ENCODE measurements at places on chromosomes 4 and X.
A peak's percentile ranks its signal among the peaks of the same experiment; 100 is the strongest.

- no peaks in the 10 kb centered on the region for H3K36me3 ChIP-seq
- H3K4me3 ChIP-seq = no peak overlapping the region
- H3K4me1 ChIP-seq = no peaks in the 10 kb centered on the region
- no peak overlapping the region for H3K27ac ChIP-seq
- no peak for DNase-seq
- no peaks in the 10 kb centered on the region for H3K27me3 ChIP-seq
These were observed 371.6 kb upstream of the EMCN start for GRCh38 chr4:100889401-100889800.

DNA sequence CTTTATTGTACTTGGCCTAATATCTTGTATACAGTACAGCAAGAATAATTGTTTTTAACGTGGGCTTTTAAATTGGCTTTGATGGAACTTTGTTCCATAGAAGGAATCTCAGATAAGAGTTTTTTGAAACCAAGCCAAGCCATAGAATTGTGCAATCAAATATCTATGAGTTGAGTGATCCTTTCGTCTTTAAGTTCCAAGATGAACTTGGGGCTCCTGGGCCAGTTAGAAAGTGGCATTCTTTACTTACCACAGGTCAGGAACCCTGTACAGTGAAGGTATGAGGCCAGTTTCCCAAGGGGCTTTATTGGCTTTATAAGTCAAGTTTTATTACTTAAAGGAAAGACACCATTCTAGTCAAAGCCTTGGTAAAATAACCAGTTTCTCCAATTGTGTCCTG, 2104.2 kb downstream of the PCDH7 start:
- no peak overlapping the region for H3K4me3 ChIP-seq
- H3K27ac ChIP-seq = no peak overlapping the region
- H3K4me1 ChIP-seq = no peaks in the 10 kb centered on the region
- H3K36me3 ChIP-seq = no peaks in the 10 kb centered on the region
- DNase-seq = no peak

- no peaks in the 10 kb centered on the region for H3K4me1 ChIP-seq
- H3K27ac ChIP-seq = no peak overlapping the region
- H3K36me3 ChIP-seq = no peaks in the 10 kb centered on the region
- H3K27me3 ChIP-seq = no peaks in the 10 kb centered on the region
These were observed 31.1 kb upstream of the MID1IP1 start for GRCh38 chrX:38770152-38770551.

DNA sequence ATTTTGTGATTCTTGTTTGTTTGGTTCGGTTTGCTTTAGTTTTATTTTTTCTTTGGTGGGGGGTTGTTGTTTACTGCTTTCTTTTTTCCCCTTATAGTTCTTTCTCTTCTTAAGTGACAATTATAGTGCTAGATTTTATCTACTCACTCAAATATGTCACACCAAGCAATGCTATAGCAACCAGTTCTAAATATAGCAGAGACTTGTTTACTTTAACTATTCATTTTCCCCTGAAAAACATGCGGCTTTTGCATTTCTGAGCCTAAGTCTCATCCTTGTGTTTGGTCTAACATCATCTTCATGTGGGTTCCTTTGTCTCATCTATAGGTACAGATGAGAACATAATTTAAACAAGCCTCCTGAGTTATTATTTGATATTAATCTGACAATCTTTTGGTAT, 676.6 kb downstream of the FAT4 start:
- peaks cover 48% of the 10 kb centered on the region for H3K4me1 ChIP-seq
- DNase-seq = peak; percentile 62
- peak overlapping the region; percentile 60 for H3K27ac ChIP-seq
- no peaks in the 10 kb centered on the region for H3K27me3 ChIP-seq
- no peak overlapping the region for H3K4me3 ChIP-seq

DNA sequence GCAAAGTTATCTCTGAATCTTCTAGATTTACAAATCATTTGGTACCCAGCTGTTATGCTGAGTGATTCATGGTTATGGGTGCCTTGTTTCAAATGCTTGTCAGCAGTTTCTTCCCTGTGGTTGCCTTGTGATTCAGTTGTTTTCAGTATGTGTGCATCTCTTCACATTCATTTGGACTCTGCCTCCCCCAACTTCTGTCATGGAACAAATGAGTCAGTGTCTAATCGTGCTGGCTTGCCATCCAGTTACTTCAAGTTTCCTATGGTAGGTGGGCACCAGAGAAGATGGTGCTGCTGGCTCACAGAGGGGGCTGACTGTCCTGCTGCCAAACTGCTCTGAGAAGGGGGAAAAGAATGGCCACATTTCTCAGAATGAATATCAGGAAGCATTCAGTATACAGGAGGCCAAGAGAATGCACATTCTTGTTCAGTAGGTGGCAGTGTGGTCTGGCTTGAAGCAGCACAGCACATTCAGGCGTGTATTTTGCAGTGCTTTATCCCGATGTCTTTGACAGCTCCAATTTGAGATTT, 260.9 kb downstream of the GLUD2 start:
- H3K4me3 ChIP-seq = no peak overlapping the region
- peak; percentile 1 for DNase-seq
- no peaks in the 10 kb centered on the region for H3K4me1 ChIP-seq
- H3K27ac ChIP-seq = no peak overlapping the region
- no peaks in the 10 kb centered on the region for H3K36me3 ChIP-seq

GRCh38 chr4:156377036-156377710, 423.5 kb upstream of the CTSO start:
- H3K4me3 ChIP-seq = no peak overlapping the region
- H3K36me3 ChIP-seq = no peaks in the 10 kb centered on the region
- H3K27me3 ChIP-seq = no peaks in the 10 kb centered on the region
- H3K4me1 ChIP-seq = peaks cover 15% of the 10 kb centered on the region
- peak overlapping the region; percentile 45 for H3K27ac ChIP-seq
- peak; percentile 44 for DNase-seq

DNA sequence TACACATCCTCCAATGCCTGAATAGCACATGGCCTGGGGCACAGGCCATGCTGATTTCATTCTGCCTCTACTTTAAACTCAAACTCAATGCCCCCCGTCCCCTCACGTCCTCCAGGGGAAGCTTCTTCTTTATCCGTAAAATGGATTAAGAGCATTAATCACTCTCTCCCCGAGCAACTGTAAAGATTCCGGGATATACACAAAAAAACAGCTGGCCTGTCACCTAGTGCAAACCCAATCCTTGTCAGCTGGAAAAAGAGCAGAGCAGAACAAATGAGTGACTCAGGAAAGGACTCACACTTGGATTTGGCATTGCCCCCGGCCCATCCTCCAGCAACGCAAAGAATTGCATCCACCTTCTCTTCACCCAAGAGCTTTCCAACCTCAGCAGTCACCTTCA, 7.8 kb downstream of the QDPR start:
- H3K36me3 ChIP-seq = no peaks in the 10 kb centered on the region
- DNase-seq = no peak
- no peak overlapping the region for H3K27ac ChIP-seq
- peaks cover 9% of the 10 kb centered on the region for H3K4me1 ChIP-seq

DNA sequence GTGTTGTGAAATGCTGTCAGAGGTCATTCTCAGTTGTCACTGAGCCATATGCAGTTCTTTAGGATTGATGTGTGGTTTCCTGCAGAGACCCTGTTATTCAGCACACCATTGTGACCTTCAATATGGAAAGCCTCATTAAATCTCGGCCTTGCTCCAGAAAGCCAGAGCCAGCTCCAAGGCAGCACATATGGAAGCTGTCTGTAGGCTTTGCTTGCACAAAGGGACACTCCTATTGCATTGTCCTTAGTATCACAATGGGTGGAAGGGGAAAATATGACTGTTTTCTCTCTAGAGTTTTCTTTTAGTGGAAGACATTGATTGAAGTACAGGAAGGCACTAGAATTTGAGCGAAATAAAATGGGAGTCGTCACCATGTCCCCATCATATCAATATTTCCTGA, 179.0 kb downstream of the CEP135 start:
- no peaks in the 10 kb centered on the region for H3K27me3 ChIP-seq
- H3K36me3 ChIP-seq = no peaks in the 10 kb centered on the region
- no peak for DNase-seq
- H3K27ac ChIP-seq = no peak overlapping the region
- H3K4me3 ChIP-seq = no peak overlapping the region
- no peaks in the 10 kb centered on the region for H3K4me1 ChIP-seq
